ENCODE measurements at places on chromosomes 6 and 20. TPM values are rescaled to one million over a fixed set of nuclear protein-coding genes. Genes with fewer than 3 reads are reported as not detected.

CPNE5 gene
- total RNA-seq, result 1.3 TPM

IRF4 gene
- not detected for total RNA-seq

LRRC73 gene
- 0.07 TPM for total RNA-seq

ZDHHC14 gene
- total RNA-seq, result 8.1 TPM

MUC21 gene
- not detected for total RNA-seq
